Stimulated activated CD4-positive, alpha-beta T cell treated with anti-CD3 and anti-CD28 coated beads, TNF-alpha, amount 100 ng/mL, for 24 hours (primary cell): ENCODE measurements at places on chromosomes 2 and 18.

GRCh38 chr2:109468893-109469292 lies 144.9 kb downstream of the SEPTIN10 start:
- DNase-seq: no peak

DNA sequence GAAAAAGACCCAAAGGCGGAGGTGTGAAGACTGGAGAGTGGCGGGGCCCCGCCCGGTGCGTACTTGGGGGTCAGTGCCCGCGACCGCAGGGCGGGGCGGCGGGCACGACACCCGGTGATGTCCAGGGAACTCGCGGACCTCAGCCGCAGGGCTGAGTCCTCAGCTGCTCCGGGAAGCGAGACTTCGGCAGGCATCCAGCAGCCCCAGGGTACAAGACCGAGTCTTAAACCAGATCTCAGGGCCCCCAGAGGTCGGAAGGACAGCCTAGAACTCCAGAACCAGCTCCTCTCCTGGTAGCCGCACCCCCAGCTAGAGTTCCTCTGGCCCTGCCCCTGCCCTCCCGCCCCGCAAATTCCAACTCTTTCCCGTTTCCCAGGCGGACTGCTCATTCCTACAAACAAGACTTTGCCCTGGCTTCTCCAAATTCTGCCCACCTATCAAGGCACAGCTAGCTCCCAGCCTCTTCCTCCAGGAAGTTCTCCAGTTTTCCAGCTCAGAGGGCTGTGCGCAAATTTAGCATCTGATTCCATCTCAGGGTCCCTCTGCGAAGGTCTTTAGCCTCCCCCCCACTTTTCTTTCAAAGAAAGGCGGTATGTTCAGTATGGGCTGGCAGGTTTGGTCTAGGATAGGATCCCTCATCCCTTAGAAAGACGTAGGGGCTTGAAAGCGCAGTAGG lies 26.0 kb upstream of the NOTO start:
- DNase-seq: no peak

- no peak for DNase-seq
These were observed 1.0 kb upstream of the HDAC4 start for GRCh38 chr2:239401881-239402233.

DNA sequence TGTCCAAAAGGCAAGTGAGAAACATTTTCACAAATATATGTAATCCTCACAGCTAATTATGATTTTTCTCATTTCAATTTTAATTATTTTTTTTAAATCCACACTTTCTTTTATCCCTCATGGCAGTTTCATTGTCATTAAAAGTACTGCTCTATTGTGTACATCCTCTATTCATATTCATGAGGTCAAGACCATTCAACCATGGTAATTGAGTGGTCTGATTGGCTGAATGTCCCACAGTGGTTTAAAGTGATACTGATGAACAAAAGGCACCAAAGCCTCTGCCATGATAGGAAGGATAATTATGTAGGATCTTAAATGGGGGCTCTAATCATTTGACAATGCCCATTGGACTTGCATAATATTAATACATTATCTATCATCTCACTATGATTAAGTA lies 108.4 kb upstream of the EPHA4 start:
- DNase-seq: no peak

DNA sequence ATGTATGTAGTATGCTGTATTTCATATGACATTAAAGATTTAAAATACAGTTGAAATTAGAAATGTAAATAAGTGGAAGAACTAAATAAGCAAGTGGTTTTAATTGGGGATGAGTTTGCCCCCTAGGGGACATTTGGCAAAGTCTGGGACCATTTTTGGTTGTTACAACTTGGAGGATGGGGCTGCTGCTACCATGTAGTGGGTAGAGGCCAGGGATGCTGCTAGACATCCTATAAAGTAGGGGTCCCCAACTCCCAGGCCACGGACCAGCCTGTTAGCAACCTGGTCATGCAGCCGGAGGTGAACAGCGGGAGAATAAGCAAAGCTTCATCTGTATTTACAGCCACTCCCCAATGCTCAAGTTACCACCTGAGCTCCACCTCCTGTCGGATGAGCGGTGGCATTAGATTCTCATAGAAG lies 27.9 kb upstream of the ASNSD1 start:
- no peak for DNase-seq

- no peak for DNase-seq
These were observed 73.0 kb upstream of the TMEM17 start for GRCh38 chr2:62578803-62579640.

- DNase-seq: no peak
These were observed 73.1 kb downstream of the EIF2AK3 start for GRCh38 chr2:88554189-88554588.

- DNase-seq: no peak
These were observed 45.8 kb downstream of the PSMG2 start for GRCh38 chr18:12748671-12749070.

DNA sequence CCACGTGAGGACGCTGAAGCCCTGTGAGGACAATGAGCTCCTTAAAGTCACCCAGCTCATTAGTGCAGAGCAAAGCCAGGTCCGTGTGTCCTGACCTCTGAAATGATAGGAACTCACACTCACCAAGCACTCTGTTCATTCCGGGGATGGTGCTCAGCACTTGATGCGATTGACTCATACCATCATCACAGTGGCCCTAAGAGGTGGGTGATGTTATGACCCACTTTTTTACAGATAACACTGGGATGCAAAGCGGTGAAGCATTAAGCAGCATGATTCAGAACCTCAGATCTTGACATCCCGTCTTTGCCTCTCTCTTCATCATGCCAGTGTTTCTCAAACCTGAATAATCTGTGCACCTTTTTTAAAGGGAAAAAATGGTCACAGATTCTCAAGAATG lies 234.8 kb downstream of the ALPK2 start:
- DNase-seq: no peak

- DNase-seq: no peak
These were observed 179.1 kb upstream of the MEIS1 start for GRCh38 chr2:66255867-66256266.

DNA sequence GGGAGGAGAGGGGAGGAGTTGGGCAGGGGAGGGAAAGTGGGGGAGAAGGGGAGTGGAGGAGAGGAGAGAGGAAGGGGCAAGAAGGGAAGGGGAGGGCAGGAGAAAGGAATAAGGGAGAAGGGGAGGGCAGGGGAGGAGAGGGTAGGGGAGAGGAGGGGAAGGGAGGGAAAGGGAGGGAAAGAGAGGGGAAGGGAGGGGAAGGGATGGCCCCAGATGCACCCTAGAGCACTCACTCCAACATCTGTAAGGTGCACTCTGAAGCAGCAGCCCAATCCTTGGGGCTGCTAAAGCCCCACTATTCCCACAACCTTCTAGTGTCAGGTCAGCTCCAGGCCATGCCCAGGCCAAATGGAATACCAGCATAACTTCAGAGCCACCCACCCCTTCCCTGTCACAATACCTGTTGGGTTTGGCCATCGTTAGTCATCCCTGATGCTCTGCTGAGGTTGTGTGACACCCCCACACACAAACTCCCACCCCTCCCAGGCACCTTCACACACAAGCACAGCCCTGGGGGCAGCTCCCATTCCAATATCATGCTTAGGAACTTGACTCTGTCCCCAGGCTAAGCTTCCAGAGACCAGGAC lies 55.7 kb upstream of the PKDCC start:
- no peak for DNase-seq

- no peak for DNase-seq
These were observed 34.6 kb downstream of the PSD4 start for GRCh38 chr2:113208396-113208795.

DNA sequence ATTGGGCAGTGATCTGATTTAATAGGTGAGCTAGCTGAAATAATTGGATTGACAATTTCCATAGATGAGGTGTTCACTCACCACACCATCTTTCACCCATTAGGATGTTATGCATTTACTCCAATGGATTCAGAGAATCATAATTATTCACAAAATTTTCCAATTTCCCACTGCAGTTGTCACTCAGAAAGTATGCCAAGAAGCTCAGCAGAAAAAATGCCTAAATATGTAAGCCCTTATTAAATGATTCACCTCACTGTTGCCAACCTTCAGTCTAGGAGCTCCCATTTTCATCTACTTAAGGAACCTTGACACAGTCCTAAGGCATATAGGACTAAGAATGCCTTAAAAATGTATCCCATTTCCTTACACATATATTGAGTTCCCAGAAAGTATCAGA lies 94.3 kb downstream of the MBD2 start:
- no peak for DNase-seq

- DNase-seq: no peak
These were observed 33.3 kb upstream of the SESTD1 start for GRCh38 chr2:179297927-179298326.

DNA sequence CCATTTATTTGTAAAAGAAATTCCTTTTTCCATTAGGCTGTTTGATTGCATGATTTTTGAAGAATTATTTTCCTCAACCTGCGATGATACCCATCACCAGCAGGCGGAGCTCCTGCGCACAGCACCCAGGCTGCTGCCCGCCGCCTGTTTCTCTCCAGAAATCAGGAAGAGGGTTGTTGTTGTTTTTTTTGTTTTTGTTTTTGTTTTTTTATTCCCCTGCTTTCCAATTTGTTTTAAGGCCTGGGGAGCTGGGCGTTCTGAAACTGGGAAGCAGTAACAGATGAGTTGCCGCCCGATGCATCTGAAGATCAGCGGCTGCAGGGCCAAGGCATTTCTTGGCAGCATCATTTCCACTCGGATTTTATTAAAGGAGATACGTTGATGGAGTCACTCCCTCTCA lies 132.1 kb downstream of the MBP start:
- peak; percentile 9 for DNase-seq

DNA sequence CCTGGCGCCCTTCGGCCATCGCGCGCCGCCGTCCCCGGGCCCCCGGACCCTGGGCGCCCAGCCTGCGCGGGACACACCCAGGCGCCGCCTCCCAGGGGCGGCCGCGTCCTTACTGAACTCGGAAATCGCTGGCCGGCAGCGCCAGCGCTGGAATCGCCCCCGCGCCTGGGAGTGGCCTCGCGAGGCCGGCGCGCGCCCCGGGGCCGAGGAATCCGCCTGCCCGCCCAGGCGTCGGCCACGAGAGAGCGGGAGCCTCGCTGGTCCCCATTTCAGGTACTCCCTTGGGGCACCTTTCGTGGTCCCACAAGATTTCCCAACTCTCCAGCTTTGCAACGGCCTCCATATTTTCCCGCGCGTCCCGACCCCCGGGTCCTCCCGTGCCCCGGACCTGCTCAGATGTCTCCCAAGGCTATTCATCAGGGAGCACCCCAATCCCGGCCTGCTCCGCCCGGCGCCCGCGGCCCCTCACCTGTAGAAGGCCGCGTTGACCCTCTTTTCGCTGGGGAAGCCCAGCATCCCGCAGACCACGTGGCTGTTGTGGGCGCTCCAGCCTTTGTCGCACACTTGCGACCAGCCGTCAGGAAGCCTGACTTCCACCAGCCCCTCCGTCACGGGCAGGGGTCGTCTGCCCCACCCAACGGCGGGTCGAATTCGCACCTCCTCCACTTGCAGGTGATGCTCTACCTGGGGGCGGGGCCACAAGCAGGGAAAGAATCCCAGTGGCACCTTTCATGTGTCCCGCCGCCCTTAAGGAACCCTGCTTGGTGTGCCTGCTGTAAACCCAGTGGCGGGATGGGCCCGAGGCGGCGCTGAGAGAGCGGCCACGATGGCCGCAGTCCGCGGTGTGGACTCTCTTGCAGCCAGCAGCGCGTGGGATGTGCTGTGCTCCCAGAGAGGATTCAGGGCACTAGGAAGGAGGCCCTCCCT lies 4.6 kb downstream of the LOXL3 start:
- peak; percentile 32 for DNase-seq

GRCh38 chr2:150607390-150607811 lies 119.9 kb upstream of the RND3 start:
- DNase-seq: no peak

- DNase-seq: no peak
These were observed 50.3 kb upstream of the GLI2 start for GRCh38 chr2:120685066-120685973.

GRCh38 chr18:9333441-9334328 lies 888 bp upstream of the TWSG1 start:
- no peak for DNase-seq

GRCh38 chr18:6624661-6625311 lies 104.7 kb upstream of the ARHGAP28 start:
- no peak for DNase-seq
